ENCODE measurements at places on chromosomes 3 and 15. TPM values are rescaled to one million over a fixed set of nuclear protein-coding genes. Genes with fewer than 3 reads are reported as not detected.

FAM174B gene
- 28.5 TPM for total RNA-seq

TMC3 gene
- not detected for total RNA-seq

ROBO1 gene
- total RNA-seq: 22.7 TPM

CSPG5 gene
- 0.60 TPM for total RNA-seq

BFSP2 gene
- total RNA-seq: not detected

NUP210 gene
- 6.7 TPM for total RNA-seq

ALDH1A3 gene
- total RNA-seq: 12.9 TPM

SPATA12 gene
- total RNA-seq: not detected

COL6A5 gene
- not detected for total RNA-seq

GOLGA6L9 gene
- 5.0 TPM for total RNA-seq

THRB gene
- total RNA-seq: 59.8 TPM

ZNF639 gene
- total RNA-seq: 18.4 TPM

Data from mucosa of descending colon (tissue), 3 donors.